MCF 10A (cell line): ENCODE measurements at places on chromosomes 5 and 9. TPM values are rescaled to one million over a fixed set of nuclear protein-coding genes. Genes with fewer than 3 reads are reported as not detected.
A peak's percentile ranks its signal among the peaks of the same experiment; 100 is the strongest.

DNA sequence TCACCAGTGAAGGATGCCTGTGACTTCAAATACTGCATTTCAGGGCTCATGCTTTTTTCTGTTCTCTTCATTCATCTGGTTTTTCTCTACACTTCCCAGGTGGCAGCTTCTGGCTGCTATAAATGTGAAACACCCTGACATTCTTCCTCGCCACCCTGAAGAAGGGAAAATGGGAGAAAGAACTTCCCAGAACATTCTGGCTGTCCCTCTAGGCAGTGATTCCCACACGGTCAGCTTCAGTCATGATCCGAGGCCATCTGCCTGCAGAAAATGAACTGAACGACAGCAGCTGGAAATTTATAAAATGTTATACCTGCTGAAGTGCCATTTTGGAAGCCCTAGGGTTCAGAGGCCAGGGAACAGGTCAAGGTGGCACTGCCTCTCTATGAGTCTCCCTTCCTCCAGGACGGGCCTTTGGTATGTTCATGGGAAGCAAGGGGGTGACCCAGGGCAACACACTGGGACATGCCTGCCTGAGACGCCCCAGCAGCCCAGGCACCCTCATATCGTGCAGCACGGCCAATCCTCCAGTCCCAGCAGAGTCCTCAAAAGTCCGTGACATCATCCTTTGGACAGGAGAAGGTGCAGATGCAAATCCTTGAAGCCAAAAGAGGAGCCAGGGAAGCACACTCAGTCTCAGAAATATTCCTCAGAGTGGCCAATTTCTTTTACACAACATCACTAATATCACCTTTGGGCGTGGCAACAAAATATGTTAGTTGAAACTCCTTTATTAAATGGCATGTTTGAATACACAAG lies 107.1 kb downstream of the SEMA5A start:
- H3K27ac ChIP-seq: peak overlapping the region; percentile 6
- H3K27me3 ChIP-seq: no peaks in the 10 kb centered on the region
- H3K4me3 ChIP-seq: no peak overlapping the region
- no peak for DNase-seq

BHMT2 gene
- total RNA-seq: not detected in 2 replicates

- H3K27ac ChIP-seq: no peak overlapping the region
- no peaks in the 10 kb centered on the region for H3K27me3 ChIP-seq
- H3K36me3 ChIP-seq: no peaks in the 10 kb centered on the region
- DNase-seq: no peak
- H3K4me1 ChIP-seq: no peaks in the 10 kb centered on the region
- no peak overlapping the region for H3K4me3 ChIP-seq
Observed at GRCh38 chr5:130923543-130924124, 241.4 kb downstream of the HINT1 start.

- peaks cover 10% of the 10 kb centered on the region for H3K36me3 ChIP-seq
- no peak for DNase-seq
- H3K4me3 ChIP-seq: no peak overlapping the region
- H3K4me1 ChIP-seq: no peaks in the 10 kb centered on the region
Observed at GRCh38 chr5:179166886-179167841, 107.0 kb downstream of the ZNF354C start.

DNA sequence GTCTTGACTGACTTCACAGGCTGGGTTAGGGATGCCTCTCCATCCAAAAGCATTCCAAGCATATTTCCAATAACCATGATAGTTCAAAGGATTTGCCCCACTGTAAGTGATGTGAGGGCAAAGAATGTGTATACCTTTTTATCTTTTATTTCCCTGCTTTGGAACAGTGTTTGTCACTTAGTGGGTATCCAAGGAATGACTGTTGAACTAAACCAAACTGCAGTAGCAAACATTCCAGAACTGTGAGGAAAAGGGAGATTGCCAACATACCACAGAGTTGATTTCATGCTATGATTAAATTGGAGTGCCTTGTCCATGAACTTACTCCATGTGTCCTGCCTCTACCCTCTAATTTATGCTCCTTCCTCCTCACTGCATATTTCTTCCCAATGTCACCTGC lies 400.0 kb downstream of the KIAA0825 start:
- H3K36me3 ChIP-seq: no peaks in the 10 kb centered on the region
- no peak overlapping the region for H3K27ac ChIP-seq
- DNase-seq: no peak
- peaks cover 9% of the 10 kb centered on the region for H3K4me1 ChIP-seq
- H3K27me3 ChIP-seq: no peaks in the 10 kb centered on the region

NR6A1 gene
- 0.91 and 2.0 TPM in 2 replicates for total RNA-seq

DNA sequence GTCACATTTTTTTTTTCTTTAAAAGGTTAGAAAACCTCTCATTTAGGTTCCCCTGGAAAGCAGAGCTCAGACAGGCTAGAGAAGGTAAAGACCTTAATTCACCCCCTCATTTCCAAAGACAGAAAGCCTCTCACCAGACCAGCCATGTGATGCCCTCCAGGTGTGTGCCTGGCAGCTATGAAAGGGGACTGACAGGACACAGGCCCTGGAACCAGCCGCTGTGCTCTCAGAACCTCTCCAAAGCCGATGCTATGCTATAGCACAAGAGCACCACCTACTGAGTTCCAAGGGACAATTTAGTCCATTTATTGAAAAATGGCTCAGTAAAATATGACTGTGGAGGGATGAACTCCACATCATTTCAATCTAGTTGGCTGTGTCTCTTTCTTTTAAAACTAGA lies 48.8 kb downstream of the FANCC start:
- H3K27me3 ChIP-seq: no peaks in the 10 kb centered on the region
- peak; percentile 29 for DNase-seq
- H3K4me3 ChIP-seq: no peak overlapping the region
- no peaks in the 10 kb centered on the region for H3K36me3 ChIP-seq
